Fibroblast of lung (primary cell): ENCODE measurements at places on chromosomes 4 and X.
A peak's percentile ranks its signal among the peaks of the same experiment; 100 is the strongest.

GRCh38 chrX:40573763-40574162, 7.0 kb upstream of the ATP6AP2 start:
- no peak for DNase-seq

DNA sequence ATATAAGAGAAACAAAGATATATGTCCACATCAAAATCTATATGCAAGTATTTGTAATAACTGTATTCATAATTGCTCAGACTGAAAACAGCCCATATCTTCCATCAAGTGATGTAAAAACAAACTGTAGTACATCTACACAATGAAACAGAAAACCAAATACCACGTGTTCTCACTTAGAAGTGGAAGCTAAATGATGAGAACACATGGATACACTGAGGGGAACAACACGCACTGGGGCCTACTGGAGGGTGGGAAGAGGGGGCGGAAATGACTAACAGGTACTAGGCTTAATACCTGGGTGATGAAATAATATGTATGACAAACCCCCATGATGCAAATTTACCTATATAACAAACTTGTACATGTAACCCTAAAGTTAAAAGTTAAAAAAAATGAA, 42.7 kb downstream of the UBA6 start:
- DNase-seq: no peak

DNA sequence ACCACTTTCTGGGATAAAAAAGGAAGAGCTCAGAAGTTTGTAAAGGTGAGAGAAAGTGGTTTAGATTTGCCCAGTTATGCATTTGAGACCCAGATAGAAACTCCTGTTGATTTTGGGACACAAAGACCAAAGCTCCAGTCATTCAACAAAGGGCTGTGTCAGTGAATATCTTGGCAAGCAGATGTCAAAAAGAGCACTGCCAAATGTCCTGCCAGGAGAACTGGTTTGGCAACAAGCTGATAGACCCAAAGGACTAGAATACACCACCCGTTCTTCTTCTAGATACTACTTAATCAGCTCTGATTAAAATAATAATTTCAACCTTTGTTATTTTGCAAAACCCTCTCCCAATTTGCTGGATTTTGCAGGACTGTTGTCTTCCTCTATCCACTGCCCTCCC, 121.4 kb downstream of the NHS start:
- DNase-seq: no peak

DNA sequence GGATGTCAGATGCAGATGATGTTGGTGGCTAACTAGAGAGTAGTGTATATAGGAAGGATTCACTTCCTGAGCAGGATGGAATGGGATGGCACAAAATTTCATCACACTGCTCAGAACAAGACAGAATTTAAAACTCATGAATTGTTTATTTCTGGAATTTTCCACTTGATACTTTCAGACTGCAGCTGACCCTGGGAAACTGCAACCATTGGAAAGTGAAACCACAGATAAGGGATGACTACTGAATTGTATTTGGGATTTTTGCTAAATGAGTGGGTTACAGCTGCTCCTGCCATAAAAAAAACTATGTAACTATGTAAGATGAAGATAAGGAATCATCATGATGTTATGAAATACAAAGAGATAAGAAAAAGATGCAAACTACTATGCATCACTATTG, 51.4 kb downstream of the NPY5R start:
- peak; percentile 31 for DNase-seq

- peak; percentile 80 for DNase-seq
Measured at GRCh38 chrX:69088171-69088938, 76.9 kb downstream of the PJA1 start.

DNA sequence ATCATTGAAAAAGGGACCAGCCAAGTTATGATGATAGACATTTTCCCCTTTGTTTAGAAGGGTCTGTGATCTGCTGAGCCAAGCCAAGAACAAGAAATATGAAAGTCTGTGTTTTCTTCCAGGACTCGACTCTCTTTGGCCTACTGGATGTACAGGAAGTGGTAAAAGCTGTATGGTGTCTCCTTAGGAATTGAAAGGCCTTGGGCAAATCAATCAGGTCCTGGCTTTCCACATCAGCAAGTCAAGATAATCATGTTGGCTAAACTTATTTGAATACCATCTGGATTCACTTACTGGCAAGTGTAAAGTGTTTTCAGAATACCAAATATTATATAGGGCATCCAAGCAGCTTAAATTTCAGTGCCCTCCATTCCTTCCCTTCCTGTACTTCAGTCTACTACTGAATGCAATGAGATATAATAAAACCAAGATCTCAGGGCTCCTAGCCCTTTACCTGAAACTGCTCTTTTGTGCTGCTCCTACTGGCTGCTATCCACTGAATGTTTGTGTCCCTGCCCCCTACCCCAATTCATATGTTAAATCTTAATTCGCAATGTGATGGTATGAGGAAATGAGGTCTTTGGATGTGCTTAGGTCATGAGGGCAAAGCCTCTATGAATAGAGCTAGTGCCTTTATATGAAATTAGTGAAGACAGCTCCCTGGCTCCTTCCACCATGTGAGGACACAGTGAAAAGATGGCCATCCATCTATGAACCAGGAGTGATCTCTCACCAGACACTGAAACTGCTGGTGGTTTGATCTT, 578.0 kb downstream of the SPRY1 start:
- DNase-seq: peak; percentile 26

DNA sequence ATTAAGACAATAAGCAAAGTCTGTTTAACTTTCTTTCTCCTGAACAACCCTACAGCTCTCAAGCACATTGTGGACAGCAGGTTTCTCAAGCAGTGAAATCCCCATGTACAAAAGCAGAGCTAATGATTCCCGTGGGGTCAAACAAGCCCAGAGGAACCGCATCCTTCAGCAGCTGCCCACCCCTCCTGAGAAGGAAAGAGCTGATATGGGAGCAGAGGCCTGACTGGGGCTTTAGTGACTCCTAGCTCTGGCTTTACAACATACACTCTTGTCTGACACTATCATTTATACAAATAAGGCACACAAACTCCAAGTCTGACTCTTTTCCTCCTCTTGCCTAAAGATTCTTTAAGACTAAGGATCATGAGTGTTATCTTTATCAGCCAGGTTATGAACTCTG, 32.8 kb downstream of the HDAC8 start:
- DNase-seq: no peak

- DNase-seq: no peak
Measured at GRCh38 chr4:152523731-152524130, 12.2 kb downstream of the FBXW7 start.

DNA sequence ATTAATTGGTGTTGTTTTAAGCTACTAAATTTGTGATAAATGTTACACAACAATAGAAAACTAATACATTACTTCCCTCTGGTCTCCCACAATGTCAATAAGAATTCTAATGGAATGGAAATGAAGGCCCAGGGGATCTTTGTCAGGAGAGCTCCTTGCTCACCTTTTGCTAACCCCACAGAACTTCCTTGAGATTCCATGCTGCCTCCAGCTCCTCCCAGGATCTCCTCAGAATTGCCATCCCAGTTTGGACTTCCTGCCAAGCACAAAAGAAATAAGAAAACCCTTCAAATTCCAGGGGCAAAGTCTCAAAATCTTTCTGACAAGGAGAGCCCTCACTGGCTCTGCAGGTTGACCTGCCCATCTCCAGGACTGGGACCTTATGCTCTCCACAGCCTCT, 43.2 kb downstream of the ITIH6 start:
- no peak for DNase-seq

DNA sequence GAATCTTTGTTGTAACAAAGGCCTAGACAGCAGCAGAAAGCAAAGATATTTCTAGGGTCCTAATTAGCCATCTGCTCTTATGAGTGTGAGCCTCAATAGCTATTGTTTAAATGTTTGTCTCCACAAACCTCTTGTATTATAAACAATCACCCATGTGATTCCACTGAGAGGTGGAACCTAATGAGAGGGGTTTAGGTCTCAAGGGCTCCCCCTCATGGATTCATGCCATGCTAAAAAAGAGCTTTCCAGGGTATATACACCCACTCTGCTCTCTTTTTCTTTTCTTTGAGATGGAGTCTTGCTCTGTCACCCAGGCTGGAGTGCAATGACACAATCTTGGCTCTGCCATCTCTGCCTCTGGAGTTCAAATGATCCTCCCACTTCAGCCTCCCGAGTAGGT, 42.1 kb downstream of the TRIM61 start:
- DNase-seq: no peak

DNA sequence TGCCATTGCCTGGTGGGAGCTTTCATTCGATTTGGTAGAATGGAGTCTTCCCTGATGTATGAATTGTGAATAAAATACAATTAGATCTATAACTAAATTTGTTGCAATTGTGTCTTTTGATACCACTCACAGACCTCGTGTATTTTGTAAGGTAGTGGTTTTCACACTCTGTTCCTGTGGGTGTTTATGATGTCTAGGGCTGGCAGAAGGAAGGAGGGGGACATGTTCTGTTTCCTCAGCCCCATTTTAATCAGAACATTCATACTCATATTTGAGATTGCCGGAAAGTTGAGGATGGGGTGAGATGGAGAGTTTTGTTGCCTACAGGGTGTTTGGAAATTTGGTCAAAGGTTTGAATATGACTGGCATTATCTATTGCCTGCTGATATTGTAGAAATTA, 42.9 kb downstream of the PTTG2 start:
- DNase-seq: no peak

GRCh38 chrX:63935835-63936234, 150.8 kb upstream of the ARHGEF9 start:
- no peak for DNase-seq

DNA sequence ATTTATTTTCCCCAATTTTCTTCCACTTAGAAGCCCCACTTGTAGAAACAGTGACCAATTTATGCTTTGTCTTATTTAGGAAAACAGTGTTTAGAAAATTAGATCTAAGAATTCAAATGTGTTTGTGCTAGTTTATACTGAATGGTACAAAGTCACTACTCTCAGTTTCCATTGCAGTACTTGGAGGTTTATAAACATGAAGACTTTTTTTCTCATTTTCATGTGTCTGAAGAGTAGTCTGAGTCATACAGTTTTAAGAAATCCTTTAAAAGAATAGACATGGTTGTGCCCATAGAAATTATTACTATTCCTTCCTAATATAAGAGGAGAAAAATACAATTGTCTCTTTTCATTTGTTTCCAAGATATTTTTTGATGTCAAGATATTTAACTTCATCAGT, 458.7 kb downstream of the NAF1 start:
- DNase-seq: no peak

DNA sequence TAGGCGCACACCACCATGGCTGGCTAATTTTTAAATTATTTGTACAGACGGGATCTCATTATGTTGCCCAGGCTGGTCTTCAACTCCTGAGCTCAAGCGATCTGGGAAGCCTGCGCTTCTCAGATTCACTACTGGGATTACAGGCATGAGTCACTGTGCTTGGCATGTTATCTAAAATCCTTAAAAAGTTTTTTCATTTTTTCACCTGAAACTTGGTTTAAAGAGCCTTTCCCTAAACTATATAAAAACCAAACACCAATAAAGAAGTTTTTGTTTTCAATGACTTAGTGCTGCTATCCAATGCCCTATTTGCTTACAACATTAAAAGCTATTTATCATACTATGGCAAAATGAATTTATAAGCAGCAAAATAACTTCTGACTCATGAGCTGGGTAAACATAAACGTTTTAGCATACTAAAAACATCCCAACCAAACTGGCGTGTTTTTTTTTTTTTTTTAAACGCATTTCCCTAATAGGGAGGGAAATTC, 127.8 kb downstream of the UBE2K start:
- DNase-seq: peak; percentile 54

GRCh38 chrX:1821846-1822245, 207.0 kb downstream of the ASMT start:
- DNase-seq: no peak

DNA sequence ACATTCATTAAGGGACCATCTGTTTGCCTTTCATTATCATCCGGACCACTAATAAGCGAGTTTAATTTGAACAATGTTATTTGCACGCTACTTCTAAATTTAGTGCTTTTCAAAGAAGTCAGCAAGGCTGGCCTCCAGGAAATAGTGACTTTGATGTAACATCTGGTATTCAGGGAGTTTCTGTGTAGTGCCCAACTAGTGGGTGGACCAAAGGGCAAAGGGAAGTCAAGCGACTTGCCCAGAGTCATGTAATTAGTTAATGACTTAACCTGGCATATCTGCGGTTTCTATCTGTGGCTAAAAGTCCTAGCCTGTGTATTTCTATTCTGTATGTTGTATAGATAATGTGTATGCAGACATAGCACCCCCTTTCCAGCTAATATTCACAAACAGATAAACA, 56.3 kb upstream of the LCORL start:
- no peak for DNase-seq

DNA sequence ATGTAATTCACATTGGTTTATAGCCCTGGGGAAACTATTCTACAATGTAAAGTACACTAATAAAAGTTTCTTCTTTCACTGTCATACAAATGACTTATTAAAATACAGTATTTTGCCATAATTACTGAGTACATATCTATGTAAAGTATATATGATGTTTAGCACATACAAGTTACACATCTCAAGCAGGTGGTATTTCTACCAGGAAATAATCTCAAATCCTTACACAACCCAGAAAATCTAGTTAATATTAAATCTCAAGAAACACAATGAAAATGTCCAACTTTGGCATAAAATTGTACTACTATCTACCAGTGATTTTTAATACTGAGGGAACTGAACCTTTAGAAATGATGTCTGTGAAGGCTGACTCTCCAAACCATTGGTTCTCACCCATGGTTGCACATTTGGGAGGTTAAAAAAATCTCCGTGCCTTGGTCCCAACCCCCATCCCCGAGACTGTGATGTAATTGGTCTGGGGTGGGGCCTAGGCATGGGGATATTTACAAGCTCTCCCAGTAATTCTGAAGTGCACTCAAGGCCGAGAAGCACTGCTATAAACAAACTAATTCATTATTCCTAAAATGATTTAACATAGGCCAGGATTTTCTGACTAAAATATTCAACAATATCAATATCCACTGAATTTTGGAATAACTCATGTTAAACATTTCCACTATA, 27.6 kb downstream of the MAP3K15 start:
- DNase-seq: no peak

GRCh38 chrX:13000301-13000811, 25.4 kb downstream of the TMSB4X start:
- DNase-seq: no peak

- no peak for DNase-seq
Measured at GRCh38 chr4:57182132-57182874, 72.1 kb upstream of the IGFBP7 start.

- peak; percentile 29 for DNase-seq
Measured at GRCh38 chr4:10622728-10623127, 61.8 kb downstream of the CLNK start.
